ENCODE measurements at places on chromosomes 2 and 18.

GRCh38 chr2:8539743-8540551, 141.9 kb upstream of the ID2 start:
- H3K27ac ChIP-seq = no peak overlapping the region
- peaks cover 29% of the 10 kb centered on the region for H3K4me1 ChIP-seq
- H3K4me3 ChIP-seq = no peak overlapping the region
- H3K36me3 ChIP-seq = no peaks in the 10 kb centered on the region
- peaks cover 7% of the 10 kb centered on the region for H3K27me3 ChIP-seq
- no peak for DNase-seq

GRCh38 chr2:184927040-184927439, 328.7 kb downstream of the ZNF804A start:
- peaks cover 6% of the 10 kb centered on the region for H3K4me1 ChIP-seq
- no peak for DNase-seq
- no peaks in the 10 kb centered on the region for H3K27me3 ChIP-seq

DNA sequence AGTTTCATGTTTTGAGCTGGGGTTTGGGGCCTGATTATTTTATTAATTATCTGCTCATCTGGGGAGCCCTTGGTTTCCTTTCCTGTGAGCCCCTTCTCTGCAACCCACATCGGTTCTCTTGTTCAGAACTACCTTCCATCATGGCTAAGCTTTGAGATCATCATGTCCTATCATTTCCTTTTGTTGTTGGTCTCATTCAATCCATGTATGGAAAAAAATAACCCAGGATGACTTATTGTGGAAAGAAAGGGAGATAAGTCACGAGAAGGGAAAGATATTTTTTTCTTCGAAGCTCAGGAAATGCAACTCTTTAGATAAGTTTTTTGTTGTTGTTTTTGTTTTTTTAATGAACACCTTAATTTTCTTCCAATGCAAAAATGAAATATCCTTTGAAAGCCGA, 43.7 kb downstream of the EHD3 start:
- H3K4me1 ChIP-seq = peaks cover 2% of the 10 kb centered on the region
- no peak overlapping the region for H3K27ac ChIP-seq
- no peaks in the 10 kb centered on the region for H3K36me3 ChIP-seq
- H3K27me3 ChIP-seq = peaks cover 5% of the 10 kb centered on the region
- H3K4me3 ChIP-seq = no peak overlapping the region
- no peak for DNase-seq

GRCh38 chr2:198890490-198890889, 567.2 kb downstream of the SATB2 start:
- DNase-seq = no peak
- no peak overlapping the region for H3K4me3 ChIP-seq
- peaks cover 10% of the 10 kb centered on the region for H3K4me1 ChIP-seq
- no peak overlapping the region for H3K27ac ChIP-seq

DNA sequence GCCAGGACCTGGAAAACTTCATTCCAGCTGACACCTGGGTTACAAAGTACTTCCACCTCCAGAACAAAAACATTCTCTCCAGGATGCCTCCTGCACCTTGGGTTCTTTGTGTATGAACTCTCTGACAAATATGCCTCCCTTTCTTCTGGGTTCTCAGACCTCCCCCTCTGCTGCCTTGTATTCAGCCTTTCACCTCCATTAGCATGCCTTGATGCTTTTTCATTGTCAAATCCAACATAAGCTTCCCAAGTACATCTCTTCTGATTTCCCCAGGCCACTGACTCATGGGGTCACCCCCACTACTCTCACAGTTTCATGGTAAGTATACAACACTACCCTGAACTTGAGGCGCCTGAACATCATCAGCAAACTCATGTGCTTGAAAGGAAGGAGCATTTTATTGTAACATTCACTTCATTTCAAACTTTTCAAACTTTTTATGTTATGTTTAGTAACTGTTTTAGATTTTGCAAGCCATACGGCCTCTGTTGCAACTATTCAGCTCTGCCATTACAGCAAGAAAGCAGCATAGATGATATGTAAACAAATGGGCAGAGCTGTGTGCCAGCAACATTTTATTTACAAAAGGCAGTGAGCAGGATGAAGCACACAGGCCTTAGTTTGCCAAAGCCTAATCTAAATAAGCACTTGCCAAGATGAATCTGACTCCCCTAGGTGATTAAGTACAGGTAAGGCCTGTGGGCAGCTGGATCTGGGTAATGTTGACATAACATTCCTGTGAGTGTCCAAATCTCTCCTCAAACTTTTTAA, 32.5 kb upstream of the MRPS9 start:
- no peak overlapping the region for H3K4me3 ChIP-seq
- no peak overlapping the region for H3K27ac ChIP-seq
- H3K27me3 ChIP-seq = no peaks in the 10 kb centered on the region
- DNase-seq = no peak
- peaks cover 6% of the 10 kb centered on the region for H3K4me1 ChIP-seq

DNA sequence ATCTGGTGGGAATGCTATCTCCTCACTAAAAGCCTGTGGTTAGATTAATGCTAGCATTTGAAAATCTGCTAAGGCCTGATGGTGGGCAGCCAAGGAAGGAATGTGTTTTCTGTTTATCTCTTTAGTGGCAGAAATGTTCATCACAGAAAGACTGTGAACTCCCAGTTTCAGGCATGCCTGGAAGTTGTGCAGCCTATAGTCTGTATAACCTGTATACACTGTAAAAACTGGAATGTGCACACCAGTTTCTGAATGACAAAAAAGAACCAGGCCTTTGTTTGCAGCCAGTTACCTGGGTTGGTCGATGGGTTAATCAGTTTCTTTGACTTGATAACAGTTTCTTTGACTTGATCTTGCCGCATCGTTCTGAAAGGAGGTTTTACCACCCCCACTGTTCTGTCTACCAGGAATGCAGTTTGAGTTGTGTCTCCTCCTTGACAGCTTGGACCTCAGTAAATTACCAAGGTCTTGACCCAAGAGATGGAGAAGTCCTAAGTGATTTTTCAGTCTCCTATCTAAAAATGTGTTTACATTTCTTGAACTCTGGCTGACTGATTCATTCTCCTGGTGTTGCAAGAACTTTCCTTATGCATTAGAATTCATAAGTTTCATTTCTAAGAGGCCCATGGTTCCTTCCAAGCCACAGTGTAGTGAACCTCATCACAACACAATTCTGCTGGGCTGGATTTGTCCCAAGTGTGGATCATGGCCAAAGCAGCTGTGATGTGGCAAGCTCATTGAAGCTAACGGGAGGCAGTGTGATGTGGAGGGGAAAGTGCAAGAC, 62.2 kb downstream of the KIAA2012 start:
- peaks cover 2% of the 10 kb centered on the region for H3K27me3 ChIP-seq
- no peak for DNase-seq
- H3K36me3 ChIP-seq = no peaks in the 10 kb centered on the region
- no peak overlapping the region for H3K27ac ChIP-seq
- no peak overlapping the region for H3K4me3 ChIP-seq
- peaks cover 5% of the 10 kb centered on the region for H3K4me1 ChIP-seq

GRCh38 chr2:31893094-31893493, 117.7 kb downstream of the MEMO1 start:
- peak overlapping the region; percentile 7 for H3K27ac ChIP-seq
- peaks cover 2% of the 10 kb centered on the region for H3K27me3 ChIP-seq
- peaks cover 17% of the 10 kb centered on the region for H3K36me3 ChIP-seq
- no peak for DNase-seq

GRCh38 chr2:239710953-239711861, 310.4 kb upstream of the HDAC4 start:
- no peak overlapping the region for H3K27ac ChIP-seq
- no peak overlapping the region for H3K4me3 ChIP-seq
- peaks cover 3% of the 10 kb centered on the region for H3K4me1 ChIP-seq

DNA sequence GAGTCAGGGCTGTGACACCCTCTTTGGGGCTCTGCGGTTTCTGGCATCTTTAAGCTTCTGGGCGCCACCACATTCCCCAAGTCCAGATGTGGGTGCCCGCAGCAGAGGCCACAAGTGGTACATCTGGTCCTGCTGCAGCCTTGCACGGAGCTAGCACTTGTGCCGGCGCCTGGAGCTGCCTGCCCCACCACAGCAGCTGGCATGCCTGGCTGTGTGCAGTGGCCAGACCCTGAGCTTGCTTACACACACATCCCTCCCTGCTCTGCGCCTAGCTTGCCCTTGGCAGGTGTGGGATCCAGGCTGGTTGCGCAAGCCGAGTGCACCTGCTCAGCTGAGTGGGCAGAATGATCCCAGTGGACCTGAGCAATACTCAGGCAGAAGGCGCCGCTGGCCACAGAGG, 27.3 kb downstream of the SLC4A10 start:
- no peak for DNase-seq
- H3K27ac ChIP-seq = no peak overlapping the region
- no peak overlapping the region for H3K4me3 ChIP-seq
- peaks cover 5% of the 10 kb centered on the region for H3K27me3 ChIP-seq
- H3K36me3 ChIP-seq = no peaks in the 10 kb centered on the region
- H3K4me1 ChIP-seq = no peaks in the 10 kb centered on the region

DNA sequence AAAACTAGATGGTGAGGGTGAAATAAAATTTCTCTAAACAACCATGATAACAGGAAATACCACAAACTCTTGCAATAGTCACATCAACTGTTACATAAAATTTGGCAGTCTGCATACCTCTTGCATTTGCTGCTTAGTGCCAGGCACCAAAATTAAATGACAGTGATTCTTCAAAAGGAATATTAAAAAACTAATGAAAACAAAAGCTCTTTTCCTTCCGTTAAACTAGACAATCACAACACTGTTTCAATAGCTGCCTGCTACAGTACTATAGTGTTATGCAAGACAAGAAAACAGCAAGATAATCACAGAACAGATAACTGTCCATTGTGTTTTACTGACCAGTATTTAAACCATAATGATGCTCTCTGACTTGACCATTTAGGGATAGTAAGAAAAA, 239.0 kb upstream of the SMAD7 start:
- H3K36me3 ChIP-seq = no peaks in the 10 kb centered on the region
- no peak overlapping the region for H3K27ac ChIP-seq
- H3K4me3 ChIP-seq = no peak overlapping the region
- DNase-seq = no peak
- no peaks in the 10 kb centered on the region for H3K27me3 ChIP-seq

All from endothelial cell (in vitro differentiated cells).